ENCODE measurements at places on chromosomes 2 and 18.
A peak's percentile ranks its signal among the peaks of the same experiment; 100 is the strongest.

- DNase-seq: no peak
Observed at GRCh38 chr2:20516646-20517341, 69.9 kb downstream of the RHOB start.

DNA sequence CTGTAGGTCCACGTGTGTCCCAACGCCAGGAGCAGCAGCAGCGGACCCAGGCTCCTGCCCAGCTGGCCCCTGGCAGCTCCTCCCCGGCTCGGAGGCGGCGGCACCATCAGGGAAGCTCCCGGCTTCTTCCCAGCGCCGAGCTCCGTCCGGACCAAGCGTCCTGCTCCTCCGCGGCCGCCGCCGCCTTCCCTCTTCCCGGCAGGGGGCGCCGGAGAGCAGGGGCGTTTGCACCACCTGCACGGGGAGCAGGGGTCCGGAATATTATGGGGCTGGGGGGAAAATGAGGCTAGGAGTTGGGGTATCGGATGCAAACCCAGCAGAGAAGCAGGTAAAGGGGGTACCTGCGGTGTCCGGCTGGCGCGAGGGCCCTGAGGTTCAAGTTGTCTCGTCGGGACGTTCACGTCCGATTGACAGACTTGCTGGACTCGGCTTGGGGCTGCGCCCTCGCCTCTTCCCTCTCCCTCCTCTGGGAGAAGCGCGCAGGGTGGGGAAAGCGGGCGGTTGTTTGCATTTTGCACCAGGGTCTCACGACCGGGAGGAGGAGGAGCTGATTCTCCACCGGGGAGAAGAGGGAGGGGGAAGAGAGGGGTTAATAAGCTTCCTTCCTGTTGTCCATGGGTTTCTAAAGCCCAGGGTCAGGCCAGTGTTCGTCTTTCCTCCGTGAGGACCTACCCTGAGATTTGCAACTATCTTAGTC lies at the start of gene CCBE1:
Gene CCBE1 (minus strand): TSS at position 188 of the 697 bp plus-strand sequence.
- peak; percentile 96 for DNase-seq

- DNase-seq: no peak
Observed at GRCh38 chr2:210593166-210593565, 36.8 kb downstream of the CPS1 start.

- no peak for DNase-seq
Observed at GRCh38 chr2:5749347-5749746, 57.2 kb downstream of the SOX11 start.

GRCh38 chr2:214577769-214578168 lies 166.9 kb downstream of the VWC2L start:
- DNase-seq: no peak

DNA sequence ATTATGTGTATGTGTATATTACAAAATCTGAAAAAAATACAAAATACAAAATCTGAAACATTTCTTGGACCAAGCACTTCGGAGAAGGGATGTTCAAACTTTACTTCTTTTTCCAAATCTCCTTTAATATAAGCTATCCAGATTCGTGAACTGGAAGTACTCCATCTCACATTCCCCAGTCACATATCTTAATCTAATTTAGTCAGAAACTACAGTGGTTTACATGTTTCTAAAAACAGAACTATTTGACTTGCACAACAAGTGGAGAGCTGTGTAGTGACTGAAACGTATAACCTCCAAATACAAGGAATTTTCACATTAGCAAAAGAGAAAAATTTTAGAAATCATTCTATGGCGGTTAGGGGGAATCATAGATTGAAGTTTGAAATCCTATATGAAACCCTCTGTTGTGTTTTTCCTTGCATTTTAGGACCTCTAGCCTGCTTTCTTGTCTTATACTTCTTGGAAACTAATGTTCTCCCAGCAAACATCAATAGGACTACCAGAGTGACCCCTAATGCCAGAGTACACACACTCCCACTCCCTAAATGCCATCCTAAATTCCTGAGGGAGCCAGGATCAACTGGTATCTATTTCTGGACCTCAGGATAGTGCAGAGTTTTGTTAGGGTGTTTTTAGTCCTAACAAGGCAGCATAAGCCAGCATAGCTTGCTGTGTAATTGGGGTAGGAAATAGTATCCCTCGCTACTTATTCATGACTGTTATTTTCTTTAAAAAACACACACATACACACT lies 30.2 kb upstream of the ROCK1 start:
- no peak for DNase-seq

DNA sequence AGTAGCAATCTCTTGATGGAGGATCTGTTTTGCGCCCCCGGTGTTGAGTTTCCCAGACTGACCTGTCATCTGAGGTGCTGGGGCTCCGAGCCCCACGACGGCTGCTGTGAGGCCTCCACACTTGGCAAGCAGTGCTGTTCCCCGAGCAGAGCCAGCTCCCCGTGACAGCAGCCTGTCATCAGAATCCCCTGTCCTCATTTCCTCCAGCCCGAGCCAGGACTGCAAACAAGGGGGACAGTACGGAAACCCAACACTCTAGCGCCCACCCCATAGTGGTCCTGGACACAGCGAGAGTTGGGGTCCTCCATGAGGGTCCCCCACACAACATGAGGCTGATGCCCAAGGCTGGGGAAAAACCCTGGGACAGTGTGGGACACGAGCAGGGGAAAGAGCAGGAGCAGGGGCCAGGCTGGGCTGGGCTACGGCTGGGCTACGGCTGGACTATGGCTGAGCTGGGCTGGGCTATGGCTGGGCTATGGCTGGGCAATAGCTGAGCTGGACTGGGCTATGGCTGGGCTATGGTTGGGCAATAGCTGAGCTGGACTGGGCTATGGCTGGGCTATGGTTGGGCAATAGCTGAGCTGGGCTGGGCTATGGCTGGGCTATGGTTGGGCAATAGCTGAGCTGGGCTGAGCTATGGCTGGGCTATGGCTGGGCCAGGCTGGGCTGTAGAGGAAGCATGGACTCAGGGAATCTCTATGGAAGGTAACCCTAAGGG lies 1.5 kb upstream of the KLHL30 start:
- DNase-seq: no peak

- no peak for DNase-seq
Observed at GRCh38 chr2:142008135-142008744, 122.6 kb downstream of the LRP1B start.

GRCh38 chr2:176159663-176160250 lies 2.6 kb downstream of the HOXD3 start:
- no peak for DNase-seq

DNA sequence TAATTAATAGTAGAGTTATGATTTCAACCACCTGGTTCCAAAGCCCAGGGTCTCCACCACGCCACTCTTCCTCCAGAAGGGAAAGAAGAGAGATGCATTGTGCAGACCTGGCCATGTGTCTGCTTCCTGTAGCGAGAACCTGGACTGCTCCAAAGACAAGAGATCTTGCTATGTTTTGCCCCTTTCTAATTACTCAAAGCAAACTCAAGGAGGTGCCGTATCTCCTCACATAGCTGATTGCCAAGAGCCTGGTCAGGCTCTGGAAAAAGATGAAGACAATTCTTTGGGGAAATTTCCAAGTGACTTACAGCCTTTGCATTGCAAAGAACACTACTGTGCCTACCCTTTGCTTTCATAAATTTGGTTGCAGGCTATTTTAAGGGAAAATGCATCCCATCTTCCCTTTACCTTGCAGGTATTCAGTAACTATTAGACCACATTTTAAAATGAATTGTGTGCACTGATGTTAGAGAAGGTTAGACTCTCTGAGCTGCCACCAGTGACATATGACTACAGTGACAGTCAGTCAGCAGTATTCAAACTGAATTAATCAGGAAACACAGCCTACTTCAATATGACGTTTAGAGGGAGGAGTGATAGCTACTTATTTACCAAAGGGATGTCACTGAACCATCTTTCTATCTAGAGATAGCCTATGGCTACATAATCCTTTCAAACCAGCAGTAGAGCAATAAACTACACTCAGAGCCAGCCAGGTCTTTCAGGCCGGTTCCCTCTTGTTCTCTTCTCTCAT lies 842.1 kb upstream of the FANCL start:
- DNase-seq: no peak

GRCh38 chr18:25453556-25454269 lies 101.7 kb upstream of the ZNF521 start:
- DNase-seq: no peak

DNA sequence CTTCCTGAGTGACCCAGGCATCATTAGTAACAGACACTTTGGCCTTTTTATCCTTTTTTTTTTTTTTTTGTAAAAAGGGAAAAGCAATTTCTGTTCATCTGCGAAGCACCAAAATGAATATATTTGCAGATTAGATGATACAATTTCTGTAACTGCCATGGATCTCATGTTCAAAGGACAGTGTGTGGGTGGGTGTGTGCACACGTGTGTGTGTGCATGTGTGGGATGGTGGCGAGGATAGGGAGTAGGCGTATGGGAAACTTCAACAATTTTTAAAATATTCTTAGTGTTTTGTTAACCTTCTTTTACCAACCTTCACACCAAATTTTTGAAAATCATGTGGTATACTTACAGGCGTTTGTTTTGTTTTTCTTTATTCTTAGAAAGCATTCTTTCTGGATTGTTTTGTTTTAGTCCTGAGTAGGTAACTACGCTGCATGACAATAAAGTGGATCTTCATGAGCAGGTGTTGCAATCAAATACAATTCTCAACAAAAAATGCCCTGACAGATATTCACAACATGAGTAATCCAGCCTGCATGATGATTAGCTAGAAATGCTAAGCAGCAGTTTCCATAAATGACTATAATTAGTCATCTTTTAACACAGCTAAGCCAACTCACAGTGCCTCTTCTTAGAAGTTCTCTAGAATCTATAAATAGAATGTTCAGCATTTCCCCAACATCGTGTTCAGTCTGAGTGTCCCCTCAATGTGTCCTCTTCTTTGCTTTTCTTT lies 53.5 kb upstream of the RMDN2 start:
- no peak for DNase-seq

DNA sequence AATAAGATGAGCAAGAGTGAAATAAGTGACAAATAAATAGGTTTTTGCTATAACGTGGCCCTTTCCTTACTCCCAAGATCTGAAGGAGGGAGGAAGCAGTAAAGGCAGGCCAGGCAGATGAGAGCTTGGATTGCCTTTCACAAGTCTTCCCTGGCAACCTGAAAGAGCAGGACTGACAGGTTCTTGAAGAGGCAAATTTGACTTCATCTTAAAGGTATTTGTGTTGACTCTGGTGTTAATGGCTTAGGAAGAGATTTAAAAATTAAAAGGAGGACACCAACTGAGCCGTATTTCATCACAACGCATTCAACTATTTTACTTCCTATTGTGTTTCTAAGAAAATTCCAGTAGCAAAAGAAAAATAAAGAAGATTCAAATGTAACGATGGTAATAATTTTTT lies 3.2 kb downstream of the STRN start:
- DNase-seq: no peak

DNA sequence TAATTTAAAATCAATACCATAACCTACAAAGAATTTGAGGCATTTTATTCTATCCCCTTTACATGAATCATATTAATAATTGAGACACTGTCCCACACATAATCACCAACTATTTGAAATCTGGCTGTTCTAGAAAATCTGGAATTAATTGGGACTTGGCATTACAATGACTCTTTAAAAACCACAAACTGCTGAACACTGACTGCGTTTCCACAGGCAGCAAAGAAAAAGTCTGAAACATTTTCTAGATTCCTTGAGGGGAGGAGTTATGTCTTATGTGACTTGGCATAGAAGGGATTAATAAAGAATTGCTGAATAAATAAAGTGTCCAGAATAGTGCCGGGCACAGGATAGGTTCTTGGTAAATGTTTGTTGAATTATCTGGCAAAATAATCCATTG lies 61.4 kb downstream of the GPR39 start:
- DNase-seq: no peak

DNA sequence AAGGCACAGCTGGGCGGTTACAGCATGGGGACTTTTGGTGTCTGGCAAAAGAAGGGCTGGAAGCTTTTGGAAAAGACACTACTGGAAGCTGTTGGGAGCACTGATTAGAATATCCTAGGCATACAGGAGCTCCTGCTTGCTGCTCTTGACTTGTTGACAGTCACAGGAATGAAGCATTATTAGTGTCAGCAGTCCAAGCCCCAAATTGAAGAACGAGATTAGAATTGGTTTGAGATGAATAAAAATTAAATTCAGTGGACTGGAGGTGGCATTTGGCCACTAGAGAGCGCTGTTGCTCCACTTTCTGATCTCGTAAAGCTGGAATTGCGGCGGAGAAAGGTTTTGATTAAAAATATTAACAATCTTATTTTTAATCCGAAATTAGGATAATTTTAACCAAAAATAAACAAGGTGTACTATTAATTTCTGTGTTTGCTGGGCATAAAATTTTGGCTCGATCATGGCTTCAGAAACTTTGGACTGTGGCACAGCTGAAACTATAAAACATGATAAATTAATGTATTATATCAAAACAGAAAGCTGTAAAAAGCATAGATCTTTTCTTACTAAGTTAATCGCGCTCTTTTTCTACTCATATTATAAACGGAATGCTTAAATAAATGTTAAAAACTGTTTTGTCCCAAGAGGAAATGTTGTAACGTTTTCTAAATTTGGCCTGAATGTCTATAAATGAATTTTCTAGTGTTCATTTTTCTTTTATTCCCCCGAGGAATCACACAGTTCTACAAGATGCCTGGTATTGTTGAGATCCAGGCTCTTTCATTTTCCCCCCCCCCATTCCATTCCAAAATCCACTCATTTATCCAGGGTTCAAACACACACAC lies 2.4 kb upstream of the HOXD8 start:
- no peak for DNase-seq

GRCh38 chr2:96142217-96143113 lies 2.8 kb downstream of the DUSP2 start:
- DNase-seq: no peak
